Suppressor macrophage (primary cell): ENCODE measurements at places on chromosomes 11 and 22.
A peak's percentile ranks its signal among the peaks of the same experiment; 100 is the strongest.

DNA sequence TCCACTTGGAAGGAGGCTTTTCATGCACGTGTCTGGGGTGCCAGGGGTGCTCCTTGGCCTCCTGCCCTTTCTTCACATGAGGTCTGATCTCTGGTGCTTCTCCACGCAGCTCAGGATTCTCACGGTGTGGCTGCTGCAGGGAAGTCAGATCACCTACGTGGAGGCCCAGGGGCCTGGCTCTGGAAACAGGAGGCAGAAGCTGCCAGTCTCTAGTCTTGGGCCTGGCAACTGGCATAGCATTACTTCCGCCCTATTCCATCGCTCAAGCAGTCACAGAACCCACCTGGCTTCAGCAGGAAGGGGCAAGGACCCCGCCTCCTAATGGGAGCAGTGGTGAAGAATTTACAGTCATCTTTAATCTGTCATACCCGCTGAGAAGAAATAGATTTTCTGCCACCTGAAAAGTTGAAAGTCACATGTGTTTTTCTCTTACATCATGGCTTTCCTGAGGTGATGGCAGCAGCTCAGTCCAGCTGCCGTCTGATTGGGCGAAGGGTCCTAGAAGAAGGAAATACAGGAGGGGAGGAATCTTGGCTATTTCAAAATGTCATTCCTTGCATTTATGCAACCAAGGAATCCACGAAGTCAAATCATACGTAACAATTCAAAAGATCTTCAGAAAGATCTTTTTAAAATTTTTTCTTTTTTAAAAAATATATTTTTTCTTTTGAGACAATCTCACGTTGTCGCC is 50.1 kb upstream of the DKK3 start:
- no peak for DNase-seq

GRCh38 chr11:113532697-113533424 is 57.7 kb upstream of the DRD2 start:
- peak; percentile 80 for DNase-seq

GRCh38 chr11:16293204-16293681 is 63.1 kb downstream of the SOX6 start:
- no peak for DNase-seq

- no peak for DNase-seq
Observed at GRCh38 chr11:35031867-35032266, 107.1 kb upstream of the CD44 start.

DNA sequence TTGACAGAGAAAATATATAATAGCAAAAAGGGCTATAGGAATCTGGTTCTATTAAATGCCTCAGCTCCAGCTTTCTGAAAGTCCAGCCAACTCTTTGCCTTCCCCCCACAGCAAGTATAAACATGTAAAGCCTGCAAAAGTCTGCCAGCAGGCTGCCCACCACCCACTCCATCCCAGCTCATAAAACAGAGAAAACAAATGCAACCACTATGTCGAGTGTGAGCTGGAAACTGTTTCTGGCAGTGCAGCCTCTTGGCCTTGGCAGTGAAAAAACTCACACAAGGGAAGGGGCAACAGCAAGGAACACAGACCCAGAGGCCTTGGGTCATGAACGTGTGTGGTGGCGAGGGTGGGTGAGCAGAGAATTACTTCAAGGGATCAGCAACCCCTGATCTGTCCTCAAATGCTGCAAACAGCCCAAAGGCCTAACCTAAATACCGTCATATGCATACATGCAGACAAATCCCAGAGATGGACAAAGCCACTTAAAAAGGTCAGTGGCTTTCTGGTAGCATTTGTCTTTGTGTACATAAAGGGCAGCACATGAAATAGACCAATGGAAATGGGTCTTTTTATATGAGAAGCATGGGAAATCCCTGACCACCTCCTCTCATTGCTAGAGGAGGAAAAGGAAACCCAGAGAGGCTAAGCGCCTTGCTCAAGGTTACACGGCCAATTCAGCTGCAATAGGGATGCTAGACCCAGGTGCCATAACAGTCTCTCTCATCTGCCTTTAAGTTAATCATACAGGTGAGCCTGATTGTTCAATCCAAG is 74.8 kb downstream of the NAT10 start:
- no peak for DNase-seq

DNA sequence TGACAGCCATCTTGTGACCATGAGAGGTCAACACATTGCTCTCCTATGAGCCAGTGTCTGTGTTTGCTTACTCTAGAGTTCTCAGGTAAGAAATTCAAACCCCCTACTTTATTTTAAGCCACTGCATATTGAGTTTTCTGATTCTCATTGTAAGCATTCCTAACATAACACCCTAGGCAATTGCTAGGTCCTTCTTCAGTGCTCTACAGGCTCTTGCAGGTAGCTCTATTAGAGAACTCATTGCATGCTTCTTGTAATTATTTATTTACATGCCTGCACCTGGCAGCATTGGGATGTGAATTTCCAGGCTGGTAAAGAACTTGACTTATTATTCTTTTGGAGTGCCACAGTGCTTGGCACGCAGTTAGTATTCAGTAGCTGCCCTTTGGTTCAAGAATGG is 288.8 kb upstream of the SYN3 start:
- DNase-seq = no peak

- no peak for DNase-seq
Observed at GRCh38 chr11:100683126-100683525, 4.0 kb upstream of the ARHGAP42 start.

DNA sequence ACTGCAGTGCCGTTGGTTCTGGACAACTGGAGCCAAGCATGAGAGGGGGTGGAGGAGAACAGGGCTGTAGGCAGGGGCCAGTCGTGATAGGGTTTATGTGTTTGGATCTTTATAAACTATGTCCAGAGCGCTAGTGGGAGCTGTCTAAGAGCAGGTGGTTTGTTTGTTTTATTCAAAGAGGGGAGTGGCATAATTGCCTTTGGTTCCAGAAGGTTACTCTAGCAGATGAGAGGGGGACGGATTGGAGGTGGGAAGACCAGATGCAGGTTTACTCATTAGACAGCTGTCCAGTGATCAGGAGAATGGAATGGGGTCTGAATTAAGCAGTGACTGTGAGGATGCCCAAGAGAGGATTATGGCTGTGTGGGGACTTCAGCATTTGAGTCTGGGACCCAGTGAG is 109.3 kb upstream of the TBCEL start:
- DNase-seq = no peak

DNA sequence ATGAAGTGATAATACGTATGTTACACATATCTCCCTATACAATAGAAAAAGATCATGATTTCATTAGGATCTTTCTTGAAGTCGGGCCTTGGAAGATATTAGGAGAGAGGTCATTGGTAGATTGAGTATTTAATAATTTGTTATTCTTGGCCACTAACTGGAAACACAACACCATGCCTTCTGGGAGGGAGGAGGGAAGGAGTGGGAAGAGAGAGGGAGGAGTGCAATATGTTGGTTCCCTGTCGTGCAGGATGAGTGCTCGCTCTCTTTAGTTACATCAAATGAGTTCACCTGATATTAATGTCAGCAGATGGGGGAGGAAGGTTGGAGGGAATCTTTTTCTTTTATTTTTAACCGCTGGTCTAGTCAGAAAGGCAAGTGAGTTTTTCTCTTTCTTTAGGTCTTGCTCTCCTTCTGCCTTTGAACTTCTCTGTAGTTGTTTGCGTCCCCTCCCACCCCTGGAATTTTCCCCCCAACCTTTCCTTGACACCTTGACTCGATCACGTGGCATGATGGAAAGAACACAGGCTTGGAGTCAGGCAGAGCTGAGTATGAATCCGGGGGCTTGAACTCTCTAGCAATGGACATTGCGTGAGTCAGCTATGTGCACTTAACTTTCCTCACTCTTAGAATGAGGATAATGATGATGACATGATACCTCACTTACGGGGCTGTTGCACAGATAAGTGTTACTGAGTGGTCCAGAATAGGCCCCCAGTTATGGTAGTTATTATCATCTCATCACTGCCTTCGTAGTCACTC is 6.2 kb downstream of the ADAMTS15 start:
- DNase-seq = no peak

DNA sequence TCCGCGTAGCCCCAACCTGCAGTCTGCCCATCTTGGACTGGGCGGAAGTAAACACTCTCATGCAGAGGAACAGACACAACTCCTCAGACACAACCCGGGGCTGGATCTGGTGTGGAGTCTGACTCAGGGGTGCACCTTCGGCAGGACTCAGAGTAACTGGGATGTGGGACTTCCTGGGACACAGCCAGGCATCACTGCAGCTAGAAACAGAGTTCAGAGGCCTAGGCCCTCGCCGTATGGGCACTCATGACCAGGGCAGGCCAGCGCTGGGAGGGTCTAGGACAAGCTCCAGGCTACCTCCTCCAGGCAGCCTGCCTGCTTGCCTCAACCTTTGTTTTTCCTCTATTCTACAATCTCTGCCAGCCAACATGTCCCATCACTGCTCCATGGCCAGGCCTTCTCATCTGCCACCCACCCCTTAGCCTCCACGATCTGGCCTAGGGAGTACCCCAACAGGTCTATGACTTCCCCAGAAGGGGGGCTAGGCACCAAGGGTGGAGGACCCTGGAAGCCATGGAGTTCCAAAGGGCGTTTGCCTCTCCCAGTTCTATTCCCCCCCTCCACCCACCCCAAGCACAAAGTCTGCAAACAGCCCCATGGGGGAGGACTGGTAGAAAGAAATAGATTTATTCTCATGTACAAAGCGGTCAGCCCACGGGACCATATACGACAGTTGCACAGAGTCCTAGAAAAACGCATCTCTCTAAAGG is 98.5 kb downstream of the PDE2A start:
- DNase-seq = no peak

GRCh38 chr11:45853332-45854219 is 6.3 kb downstream of the CRY2 start:
- no peak for DNase-seq

GRCh38 chr22:43289531-43289963 is 53.6 kb downstream of the SCUBE1 start:
- peak; percentile 48 for DNase-seq

- DNase-seq = no peak
Observed at GRCh38 chr11:133753150-133753549, 92.2 kb downstream of the SPATA19 start.

GRCh38 chr11:76265771-76266241 is 59.5 kb upstream of the WNT11 start:
- DNase-seq = no peak

DNA sequence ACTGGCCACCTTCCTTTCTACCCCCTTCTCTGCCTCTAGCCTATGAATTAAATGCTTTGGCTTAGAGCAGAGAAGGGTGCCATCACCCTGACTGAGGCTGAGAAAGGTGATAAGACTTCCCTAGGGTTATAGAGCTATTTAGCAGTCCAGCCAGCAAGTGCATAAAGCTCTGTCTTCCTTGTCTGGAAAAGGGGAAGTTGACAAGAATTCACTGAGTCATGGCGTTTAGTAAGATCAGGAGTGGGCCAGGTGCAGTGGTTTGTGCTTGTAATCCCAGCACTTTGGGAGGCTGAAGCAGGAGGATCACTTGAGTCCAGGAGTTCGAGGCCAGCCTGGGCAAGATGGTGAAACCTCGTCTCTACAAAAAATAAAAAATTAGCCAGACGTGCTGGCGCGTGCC is 63.1 kb downstream of the LHFPL7 start:
- peak; percentile 45 for DNase-seq

DNA sequence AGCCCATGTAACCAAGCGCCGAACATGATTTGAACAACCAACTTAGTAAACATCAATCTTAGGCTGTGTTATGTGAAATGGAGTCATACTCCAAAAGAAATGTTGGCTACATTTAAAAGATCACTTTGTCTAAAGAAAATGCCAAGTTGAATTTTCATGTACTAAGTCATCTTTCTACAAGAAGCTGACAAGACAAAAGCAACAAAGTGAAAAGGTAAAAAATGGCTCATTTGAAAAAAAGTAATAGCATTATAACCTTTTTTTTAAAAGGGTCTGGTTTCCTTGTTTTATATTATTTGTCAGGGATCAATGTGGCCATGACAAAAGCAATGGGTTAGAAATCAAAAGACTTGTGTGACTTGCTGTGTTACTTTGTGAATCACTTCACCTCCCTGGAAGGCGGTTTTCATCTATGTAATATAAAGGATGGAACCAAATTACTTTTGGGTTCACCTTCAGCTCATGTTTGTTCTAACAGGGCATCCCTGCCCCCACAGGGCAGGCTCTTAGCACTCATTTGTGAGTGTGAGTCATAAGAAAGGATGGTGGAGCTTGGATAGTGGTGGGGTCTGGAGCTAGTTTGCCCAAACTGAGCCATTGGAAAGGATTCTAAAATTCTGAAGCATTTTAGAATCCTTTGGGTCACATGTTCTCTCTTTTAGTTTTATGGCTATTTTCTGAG is 131.9 kb upstream of the MTMR2 start:
- no peak for DNase-seq

GRCh38 chr11:32032478-32032877 is 58.4 kb upstream of the RCN1 start:
- peak; percentile 9 for DNase-seq

GRCh38 chr11:62124186-62125113 is 639 bp downstream of the INCENP start:
- peak; percentile 48 for DNase-seq

- peak; percentile 68 for DNase-seq
Observed at GRCh38 chr11:57798905-57799559, 37.4 kb downstream of the CTNND1 start.

DNA sequence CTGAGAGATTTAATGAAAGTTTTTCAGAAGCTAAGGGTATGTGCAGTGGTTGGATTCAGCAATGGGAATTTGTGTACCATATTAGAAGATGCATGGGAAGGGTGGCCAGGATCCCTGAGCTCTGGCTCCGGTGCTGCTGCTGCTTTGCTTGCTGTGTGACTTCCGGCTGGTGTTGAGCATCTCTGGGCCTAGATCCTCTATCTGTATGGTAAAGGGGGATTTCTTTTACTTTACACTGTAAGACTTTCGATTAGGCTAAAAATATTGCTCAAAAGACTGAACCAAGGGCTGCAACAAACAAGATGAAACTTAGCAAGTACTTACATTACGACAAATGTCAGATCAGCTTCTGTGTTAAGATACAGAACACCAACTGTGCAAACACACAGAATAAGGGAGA is 39.1 kb downstream of the XRRA1 start:
- DNase-seq = no peak

DNA sequence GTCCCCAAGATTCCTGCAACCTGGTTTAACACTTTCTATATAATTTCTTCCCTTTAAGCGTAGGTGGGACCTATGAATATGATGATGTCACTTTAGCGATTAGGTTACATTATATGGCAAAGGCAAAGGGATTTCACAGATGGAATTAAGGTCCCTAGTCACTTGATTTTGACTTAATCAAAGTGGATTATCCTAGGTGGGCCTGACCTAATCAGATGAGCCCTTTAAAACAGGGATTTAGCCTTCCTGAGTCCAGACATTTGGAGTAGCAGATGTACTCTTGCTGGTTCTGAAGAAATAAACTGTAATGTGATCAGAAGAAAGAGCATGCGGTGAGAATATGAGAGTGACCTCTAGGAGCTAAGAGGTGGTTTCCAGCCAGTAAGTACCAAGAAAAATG is 67.8 kb upstream of the LIN7C start:
- no peak for DNase-seq

DNA sequence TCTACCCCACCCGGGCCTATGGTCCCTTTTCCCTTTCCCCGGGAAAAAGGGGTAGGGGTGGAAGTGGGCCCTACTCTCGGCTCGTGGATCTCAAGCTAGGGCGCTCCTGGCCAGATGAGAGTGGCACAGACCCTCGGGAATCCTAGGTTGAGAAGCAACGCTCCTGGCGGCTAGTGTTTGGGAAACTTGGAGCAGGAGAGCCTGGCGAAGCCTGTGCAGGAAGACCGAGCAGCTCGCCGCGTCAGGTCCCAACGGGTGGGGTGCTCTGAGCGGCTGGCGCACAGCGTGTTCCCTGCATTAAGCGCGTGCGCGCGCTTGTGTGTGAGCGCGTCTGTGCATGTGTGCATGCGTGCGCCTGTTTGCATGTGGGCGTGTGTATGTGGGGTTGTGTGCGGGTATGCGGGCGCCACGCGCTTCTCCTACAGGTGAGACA is 7.1 kb upstream of the FLI1 start:
- peak; percentile 67 for DNase-seq

GRCh38 chr11:62923601-62924411 is 2.6 kb upstream of the CHRM1 start:
- DNase-seq = no peak
